ENCODE measurements at places on chromosomes 2 and 18.

DNA sequence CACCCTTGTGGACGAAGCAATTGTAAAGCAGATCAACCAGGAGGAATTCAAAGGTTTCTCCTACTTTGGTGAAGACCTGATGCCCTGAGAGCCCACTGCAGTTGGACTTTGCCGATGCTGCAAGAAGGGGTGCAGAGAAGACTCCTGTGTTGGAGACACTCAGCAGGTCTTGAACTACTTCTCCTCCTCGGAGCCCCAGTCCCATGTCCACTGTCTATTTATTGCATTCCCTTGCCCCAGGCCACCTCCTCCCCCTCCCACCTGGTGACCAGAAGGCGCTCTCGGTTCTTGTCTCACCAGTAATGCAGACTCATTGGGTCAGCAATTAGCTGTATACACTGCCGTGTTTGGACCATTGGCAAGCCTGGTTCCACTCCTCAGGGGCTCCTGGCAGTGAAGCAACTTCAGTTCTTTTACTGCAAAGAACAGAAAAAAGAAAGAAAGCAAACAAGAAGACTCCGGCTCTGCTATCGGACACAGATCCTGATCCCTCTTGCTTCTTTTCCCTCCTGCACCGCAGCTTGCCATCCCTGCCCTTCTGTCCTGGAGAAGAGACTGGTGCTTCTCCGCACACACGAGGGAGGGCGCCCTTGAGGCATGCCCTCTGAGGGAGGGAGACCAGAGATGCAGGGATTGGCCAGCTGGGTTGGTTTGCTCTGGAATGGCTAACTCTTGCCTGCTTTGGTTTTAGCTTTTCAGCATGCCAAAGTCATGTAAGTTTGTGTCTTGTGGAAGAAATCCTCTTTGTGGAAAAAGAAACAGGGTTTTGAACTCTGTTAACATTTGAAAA is 112.2 kb upstream of the EPAS1 start:
- DNase-seq, result no peak
- H3K27me3 ChIP-seq, result no peaks in the 10 kb centered on the region
- H3K4me3 ChIP-seq, result no peak overlapping the region
- H3K36me3 ChIP-seq, result no peaks in the 10 kb centered on the region
- H3K27ac ChIP-seq, result no peak overlapping the region
- peaks cover 4% of the 10 kb centered on the region for H3K4me1 ChIP-seq

DNA sequence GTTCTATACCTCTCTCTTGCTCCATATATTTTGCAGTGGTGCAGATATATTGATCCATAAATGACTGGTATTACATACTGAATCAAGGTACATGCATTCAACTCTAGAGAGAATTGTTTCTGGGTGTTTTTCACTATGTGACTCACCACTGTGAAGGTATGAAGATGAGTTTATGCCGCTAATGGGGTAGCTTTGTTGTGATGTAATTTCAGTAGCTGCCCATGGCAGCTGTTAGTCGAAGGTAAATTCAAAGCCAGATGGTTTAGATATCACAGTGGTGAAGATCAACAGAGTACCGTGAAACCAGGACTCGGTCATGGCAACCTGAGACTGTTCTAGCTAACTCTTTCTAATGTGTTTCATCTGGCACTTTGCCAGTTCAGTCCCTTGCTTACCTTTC is 50.4 kb downstream of the PKP4 start:
- H3K4me1 ChIP-seq, result no peaks in the 10 kb centered on the region
- no peaks in the 10 kb centered on the region for H3K27me3 ChIP-seq
- DNase-seq, result no peak
- H3K4me3 ChIP-seq, result no peak overlapping the region
- no peak overlapping the region for H3K27ac ChIP-seq
- no peaks in the 10 kb centered on the region for H3K36me3 ChIP-seq

DNA sequence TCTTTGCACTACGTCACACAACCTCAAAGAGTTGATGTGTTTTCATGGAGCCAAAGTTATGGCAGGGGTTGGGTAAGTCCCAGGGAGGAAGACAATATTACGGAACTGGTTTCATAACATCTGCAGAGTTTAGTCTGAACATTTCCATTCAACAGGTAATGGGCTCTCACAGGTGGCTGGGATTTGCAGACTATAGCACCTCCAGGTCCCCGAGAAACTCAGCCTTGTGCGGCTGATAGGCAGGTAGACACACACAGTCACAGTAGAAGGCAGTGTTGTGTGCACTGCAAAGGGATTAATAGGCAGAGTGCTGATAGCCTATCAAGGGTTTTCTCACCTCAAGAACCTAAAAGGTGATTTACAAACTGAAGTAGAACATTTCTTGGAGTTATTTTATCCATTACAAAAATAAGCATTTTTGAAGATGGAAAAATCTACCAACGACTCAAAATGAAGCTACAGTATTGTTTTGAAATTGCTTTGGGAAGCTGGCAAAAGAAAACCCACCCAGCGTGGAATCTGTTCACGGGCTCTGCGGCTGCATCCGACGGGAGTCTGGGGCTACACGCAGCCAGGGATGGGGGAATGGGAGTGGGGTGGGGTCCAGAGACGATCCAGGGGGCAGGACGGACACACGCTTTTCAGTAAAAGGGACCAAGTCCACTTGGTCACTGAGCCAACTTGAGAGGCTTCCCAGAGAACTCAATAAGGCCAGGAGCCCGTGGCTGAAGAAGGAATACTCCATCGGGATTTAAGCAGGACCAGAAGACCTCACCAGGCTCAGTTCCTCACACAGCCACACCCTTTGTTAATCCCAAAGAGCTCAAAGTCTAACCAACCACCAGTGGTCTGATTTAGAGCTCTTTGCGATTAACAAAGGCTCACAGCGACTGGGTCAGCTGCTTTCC is 82.9 kb downstream of the CHRNA1 start:
- H3K4me1 ChIP-seq, result peaks cover 45% of the 10 kb centered on the region
- H3K27me3 ChIP-seq, result no peaks in the 10 kb centered on the region
- H3K27ac ChIP-seq, result peak overlapping the region; percentile 71

- H3K4me1 ChIP-seq, result no peaks in the 10 kb centered on the region
- H3K27me3 ChIP-seq, result no peaks in the 10 kb centered on the region
- peak overlapping the region; percentile 12 for H3K27ac ChIP-seq
- DNase-seq, result no peak
Observed at GRCh38 chr2:142874293-142874814, 3.1 kb upstream of the KYNU start.

DNA sequence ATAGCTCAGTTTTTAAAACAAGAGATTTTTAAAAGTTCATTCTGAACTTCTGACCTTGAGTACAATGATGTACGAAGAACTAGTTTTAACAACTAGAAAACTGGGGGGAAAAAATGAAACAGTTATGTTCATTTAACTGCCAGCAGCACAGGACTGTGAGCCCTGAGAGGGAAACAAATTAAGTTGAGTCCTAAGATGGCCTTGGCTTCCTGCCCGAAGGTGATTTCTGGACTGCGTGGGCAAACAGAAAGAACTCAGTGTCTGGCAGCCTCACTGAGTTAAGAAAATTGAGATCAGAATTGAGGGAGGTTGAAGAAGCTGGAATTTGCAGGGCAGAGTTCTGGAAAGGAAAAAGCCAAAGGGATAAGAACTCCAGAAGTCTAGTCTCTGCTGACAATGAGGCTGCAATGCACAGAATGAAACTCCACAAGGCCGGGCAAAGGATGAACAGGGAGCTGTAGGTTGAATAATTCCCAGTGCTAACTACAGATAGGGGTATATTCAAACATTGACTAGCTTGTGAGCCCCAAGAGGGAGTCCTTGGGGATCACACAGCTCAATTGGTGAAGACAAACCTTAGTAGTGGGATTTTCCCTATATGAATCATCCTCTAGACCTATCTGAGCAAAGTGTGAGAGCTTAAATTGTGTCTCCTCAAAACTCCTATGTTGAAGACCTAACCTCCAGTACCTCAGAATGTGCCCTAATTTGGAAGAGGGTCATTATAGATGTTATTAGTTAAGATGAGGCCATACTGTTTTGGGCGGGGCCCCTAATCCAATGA is 13.1 kb upstream of the CRACDL start:
- peaks cover 5% of the 10 kb centered on the region for H3K27me3 ChIP-seq
- no peak for DNase-seq

DNA sequence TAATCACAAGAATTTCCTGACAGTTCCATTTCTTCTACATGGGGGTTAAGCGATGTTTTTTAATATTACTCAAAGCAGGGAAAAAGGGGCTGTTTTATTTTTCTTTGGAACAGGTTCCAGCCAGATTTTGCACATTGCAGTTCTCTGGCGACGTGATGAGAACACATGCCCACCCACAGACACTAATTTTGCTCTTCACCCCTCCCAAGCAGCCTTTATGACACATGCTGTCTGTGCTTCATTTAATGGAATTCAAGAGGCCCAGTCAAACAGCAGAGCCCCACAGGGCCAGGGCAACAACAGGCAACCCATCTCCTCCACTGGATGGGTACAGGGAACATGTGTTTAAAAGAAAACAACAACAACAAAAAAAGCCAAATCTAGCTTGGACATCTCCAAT is 70.8 kb downstream of the SPRED2 start:
- no peak overlapping the region for H3K4me3 ChIP-seq
- no peak for DNase-seq
- no peak overlapping the region for H3K27ac ChIP-seq

DNA sequence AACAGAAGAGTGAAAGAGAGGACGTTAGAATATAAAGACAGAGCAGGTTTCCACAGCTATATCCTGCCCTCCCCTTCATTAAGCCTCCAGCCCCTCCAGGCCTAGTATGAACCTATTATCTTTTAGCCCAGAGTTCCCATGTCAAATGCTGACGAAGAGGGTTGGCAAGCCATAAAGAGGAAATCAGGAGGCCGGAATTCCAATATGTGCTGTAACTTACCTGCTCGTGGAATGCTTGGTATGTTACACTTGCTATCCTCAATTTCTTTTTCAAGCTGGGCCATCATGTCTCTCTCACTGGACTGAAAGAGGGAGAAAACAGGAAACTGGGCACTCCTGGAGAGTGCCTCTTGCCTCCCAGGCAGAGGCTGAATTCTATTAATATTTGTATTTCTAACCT is 264.1 kb downstream of the TRIB2 start:
- no peaks in the 10 kb centered on the region for H3K4me1 ChIP-seq
- no peaks in the 10 kb centered on the region for H3K36me3 ChIP-seq
- H3K27me3 ChIP-seq, result no peaks in the 10 kb centered on the region

GRCh38 chr2:157809212-157809611 is 66.9 kb downstream of the ACVR1 start:
- H3K36me3 ChIP-seq, result no peaks in the 10 kb centered on the region
- H3K27me3 ChIP-seq, result no peaks in the 10 kb centered on the region
- no peak overlapping the region for H3K27ac ChIP-seq
- DNase-seq, result no peak
- no peaks in the 10 kb centered on the region for H3K4me1 ChIP-seq

DNA sequence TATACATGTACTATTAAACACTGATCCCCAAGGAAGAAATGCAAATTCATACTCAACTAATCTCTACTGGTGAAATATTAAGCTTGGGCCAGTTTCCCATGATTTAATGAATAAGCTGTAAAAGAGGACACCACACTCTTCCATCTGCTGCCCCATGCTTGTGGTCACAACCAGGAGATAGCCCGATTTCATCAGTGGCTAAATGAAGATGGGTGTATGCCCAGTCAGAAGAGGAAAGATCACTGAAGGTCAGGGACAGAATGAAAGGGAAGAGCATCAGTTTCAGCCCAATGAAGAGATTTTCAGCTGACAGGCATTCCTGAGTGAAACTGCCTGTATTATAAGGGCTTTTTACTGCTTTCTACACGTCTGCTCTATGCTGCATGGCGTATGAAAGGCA is 103.5 kb downstream of the KCNS3 start:
- H3K36me3 ChIP-seq, result no peaks in the 10 kb centered on the region
- H3K27me3 ChIP-seq, result no peaks in the 10 kb centered on the region
- no peak for DNase-seq
- H3K27ac ChIP-seq, result no peak overlapping the region
- H3K4me3 ChIP-seq, result no peak overlapping the region
- H3K4me1 ChIP-seq, result no peaks in the 10 kb centered on the region

DNA sequence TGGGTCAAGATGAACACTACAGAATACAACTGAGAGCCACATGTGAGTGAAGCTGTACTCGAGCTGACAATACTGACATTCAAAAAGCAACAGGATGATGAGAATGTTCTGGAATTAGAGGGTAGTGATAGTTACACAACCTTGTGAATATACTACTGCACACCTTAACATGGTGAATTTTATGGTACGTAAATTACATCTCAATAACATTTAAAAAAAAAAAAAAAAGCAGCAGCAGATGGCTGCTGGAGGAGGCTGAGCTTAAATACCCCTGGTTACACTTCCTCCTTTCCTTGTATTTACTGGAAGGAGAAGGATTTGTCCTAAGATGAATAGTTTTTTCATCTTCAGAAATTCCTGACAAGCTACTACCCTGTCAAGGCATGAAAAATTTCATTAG is 45.5 kb upstream of the CYP1B1 start:
- H3K36me3 ChIP-seq, result no peaks in the 10 kb centered on the region
- H3K4me3 ChIP-seq, result no peak overlapping the region

GRCh38 chr2:8139668-8140200 is 542.1 kb upstream of the ID2 start:
- no peak for DNase-seq
- no peak overlapping the region for H3K4me3 ChIP-seq
- no peaks in the 10 kb centered on the region for H3K27me3 ChIP-seq
- no peaks in the 10 kb centered on the region for H3K4me1 ChIP-seq
- no peak overlapping the region for H3K27ac ChIP-seq

DNA sequence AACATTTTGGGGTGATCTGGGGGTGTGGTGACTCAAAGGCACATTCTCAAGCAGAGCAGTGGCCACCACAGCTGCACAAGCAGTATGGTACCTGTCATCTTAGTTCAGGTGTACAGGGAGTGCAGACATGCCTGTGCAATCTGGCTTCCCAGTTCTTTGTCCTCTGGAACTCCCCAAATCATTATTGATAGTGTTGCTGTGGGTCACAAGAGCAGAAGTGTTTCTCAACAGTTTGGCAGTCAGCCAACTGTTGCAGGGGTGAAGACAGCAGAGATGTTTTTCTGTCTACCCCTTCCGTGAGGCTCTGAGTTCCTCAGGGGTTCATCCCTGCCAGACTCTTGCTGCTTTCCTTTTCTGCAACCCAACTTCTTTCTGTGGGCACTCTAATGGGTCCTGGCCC is 206.5 kb upstream of the ZSWIM2 start:
- DNase-seq, result no peak
- H3K4me1 ChIP-seq, result no peaks in the 10 kb centered on the region
- H3K36me3 ChIP-seq, result no peaks in the 10 kb centered on the region
- H3K27me3 ChIP-seq, result no peaks in the 10 kb centered on the region
- H3K4me3 ChIP-seq, result no peak overlapping the region
- no peak overlapping the region for H3K27ac ChIP-seq

- H3K4me3 ChIP-seq, result no peak overlapping the region
- no peaks in the 10 kb centered on the region for H3K4me1 ChIP-seq
- DNase-seq, result no peak
- H3K27me3 ChIP-seq, result no peaks in the 10 kb centered on the region
- no peaks in the 10 kb centered on the region for H3K36me3 ChIP-seq
Observed at GRCh38 chr2:220167956-220168355, 540.5 kb downstream of the SLC4A3 start.

DNA sequence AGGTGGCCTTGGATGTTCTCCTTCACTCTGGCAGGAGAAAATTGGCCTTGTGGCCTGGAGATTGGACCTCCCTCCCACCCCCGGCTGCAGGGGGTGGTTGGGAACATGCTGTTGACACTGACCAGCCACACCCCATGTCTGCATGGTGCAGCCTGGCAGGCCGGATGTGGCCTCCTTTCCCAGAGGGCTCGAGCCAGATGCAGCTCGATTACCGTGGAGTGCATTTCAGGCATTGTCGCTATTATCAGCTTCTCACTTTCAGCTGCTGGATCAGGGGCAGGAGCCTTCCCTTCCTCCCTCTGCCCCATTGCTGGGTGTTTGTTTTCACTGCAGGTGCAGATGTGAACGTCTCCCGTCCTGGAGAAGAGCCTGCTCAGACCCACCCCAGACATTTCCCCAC is 211.0 kb upstream of the SIX2 start:
- no peaks in the 10 kb centered on the region for H3K36me3 ChIP-seq
- H3K4me1 ChIP-seq, result no peaks in the 10 kb centered on the region
- H3K27me3 ChIP-seq, result peaks cover 3% of the 10 kb centered on the region
- no peak overlapping the region for H3K4me3 ChIP-seq
- DNase-seq, result no peak
- H3K27ac ChIP-seq, result no peak overlapping the region

All from CD8-positive, alpha-beta memory T cell (primary cell).